Stimulated activated CD8-positive, alpha-beta memory T cell treated with anti-CD3 and anti-CD28 coated beads, Interleukin-15, amount 100 ng/mL, for 4 hours (primary cell): ENCODE measurements at places on chromosomes 5 and 9.

GRCh38 chr5:138148811-138149210 is 9.6 kb upstream of the NME5 start:
- DNase-seq, result no peak

- DNase-seq, result no peak
Measured at GRCh38 chr5:158309088-158309807, 450.3 kb upstream of the CLINT1 start.

DNA sequence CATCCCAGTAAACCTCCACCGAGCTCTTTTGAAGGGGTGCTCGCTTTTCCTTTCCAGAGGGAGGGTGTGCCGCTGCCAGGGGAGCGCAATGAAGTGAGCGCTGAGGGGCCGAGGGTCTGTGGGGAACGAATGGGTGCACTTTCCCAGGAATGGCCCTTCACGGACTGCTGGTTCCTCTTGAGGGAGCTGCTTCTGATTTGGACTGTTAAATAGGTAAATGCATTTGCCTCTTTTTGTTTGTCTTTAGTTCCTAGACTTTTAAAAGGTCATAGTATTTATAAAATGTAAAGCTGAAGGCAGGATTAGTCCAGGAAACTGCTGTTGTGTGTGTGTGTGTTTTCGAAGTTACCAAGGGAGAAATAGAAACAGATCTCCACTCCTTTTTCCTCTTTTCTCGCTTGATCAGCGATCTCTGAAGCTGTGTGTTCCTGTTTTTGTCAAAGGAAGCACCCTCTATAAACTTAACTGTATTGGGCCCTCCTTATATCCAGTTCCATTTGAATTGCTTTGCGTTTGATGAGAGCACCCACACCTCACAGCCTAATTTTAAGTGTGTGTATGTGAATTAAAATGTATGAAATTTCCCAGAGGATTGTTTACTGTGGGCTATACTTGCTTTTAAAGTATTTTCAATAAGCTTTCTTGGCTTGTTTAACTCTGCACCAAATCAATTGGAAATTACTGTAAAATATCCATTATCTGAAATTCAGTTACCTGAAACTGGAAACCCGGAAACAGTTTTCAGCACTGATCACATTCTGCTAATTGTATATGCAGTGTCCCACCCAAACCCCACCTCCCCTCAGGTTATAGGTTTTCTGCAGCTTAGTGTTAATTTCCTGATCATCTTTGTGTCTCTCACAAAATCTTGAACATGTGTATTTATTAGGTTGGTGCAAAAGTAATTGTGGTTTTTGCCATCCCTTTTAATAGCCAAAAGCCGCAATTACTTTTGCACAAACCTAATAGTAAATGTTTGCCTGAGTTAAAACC is 966 bp downstream of the SNX2 start:
- DNase-seq, result no peak

- no peak for DNase-seq
Measured at GRCh38 chr5:148747536-148747906, 78.9 kb upstream of the ADRB2 start.

GRCh38 chr9:98087420-98088354 is 31.2 kb downstream of the NANS start:
- DNase-seq, result peak; percentile 15

GRCh38 chr5:174426388-174426787 is 298.0 kb upstream of the MSX2 start:
- DNase-seq, result no peak

DNA sequence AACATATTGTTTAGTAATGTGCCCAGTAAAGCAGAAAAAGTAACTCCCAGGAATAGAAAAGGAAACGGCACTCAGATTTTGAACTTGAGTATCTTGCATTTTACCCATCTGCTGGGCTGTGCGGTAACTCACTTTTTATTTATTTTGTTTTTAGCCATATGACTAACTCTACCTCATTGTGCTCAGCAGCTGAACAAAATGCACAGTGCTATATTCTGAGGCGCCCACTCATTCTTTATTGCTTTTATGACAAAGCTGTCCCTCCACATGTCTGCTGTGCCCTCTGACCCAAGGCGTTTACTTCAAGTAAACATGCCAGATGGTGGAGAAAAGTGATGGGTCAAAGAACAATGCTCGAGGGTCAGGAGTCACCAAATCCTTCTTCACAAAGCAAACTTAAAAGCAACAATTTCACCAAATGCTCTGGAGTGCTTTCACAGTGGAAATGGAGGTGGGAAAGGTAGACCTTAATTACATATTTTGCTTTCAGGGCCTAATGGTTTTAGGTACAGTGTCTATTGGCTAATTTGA is 215.2 kb upstream of the ELAVL2 start:
- no peak for DNase-seq

DNA sequence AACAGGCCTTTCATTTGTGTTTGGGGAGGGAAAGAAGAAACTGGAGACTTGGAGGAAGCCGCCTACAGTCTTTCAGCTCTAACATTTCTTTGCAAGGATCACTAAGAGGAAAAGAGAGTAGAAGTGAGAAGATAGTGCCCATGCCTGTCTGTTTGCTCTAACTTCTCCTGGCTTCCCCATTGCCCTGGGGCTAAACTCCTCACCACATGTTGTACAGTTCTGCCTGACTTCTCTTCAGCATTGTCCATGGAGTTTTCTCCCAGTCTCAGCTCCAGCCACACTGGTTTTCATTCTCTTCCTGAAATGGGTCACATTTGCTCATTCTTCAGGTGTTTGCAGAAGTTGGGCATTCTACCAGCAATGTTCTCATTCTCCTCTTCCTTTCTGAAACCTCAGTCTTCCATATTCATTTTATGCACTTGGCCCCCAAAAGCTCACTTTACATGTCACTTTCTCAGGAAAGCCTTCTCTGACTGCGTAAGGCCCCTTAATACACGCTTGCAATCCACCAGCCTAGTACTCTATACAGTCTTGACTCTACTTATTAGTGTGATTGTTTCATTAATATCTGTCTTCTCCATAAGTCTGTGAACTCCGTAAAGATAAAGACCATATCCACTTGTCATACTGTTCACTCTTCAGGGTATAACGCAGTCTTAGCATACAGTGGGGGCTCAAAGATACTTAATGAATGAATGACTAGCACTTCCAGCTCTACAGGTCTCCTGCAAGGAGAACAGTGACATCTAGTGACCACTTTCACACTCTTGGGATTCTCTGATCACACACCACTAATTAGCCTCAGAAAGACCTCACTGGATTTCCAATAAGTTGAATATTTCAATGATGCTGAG is 40.2 kb upstream of the TRIM32 start:
- DNase-seq, result no peak

DNA sequence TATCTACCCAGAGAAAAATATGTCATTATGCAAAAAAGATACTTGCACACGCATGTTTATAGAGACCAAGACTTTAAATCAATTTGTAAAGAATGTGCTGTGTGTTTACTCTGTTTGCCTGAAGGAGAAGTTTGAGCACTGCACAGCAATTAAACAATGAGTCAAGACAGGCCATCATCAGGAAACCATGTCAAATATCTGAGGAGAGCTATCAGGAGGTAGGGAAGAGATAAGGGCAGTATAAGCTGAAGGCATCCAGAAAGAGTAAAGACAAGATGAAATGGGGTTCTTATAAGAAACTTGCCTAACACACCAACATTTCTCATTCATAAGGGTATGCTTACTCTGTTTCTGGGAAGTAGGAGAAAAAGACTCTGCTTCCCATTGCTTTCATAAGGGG is 405.8 kb upstream of the PTGER4 start:
- DNase-seq, result no peak

DNA sequence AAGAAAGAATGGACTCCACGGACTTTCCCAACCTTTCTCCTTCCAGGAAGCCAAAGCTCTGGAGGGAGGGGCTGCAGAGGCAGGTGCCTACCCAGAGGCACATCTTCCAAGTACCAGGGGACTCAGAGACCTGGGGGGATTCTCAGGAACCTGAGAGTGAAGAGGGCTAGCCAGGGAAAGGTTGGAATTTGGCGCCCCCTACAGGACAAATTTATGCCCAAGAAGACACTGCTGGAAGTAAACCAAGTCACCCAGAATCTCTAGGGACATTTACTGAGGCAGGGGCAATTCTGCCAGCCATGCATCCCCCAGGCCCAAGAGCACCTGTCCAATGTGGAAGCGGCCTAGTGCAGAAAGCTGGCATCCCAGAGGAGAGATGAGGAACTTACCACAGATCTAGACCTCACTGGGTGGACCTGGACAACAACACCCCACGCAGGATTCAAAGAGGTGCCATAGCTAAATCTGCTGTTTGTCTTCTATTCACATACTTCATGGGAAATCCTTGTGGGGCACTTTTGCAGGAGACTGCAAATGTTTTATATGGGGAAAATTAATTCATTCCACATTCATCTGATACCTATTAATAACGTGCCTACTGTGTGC is 25.9 kb upstream of the IDNK start:
- DNase-seq, result no peak

DNA sequence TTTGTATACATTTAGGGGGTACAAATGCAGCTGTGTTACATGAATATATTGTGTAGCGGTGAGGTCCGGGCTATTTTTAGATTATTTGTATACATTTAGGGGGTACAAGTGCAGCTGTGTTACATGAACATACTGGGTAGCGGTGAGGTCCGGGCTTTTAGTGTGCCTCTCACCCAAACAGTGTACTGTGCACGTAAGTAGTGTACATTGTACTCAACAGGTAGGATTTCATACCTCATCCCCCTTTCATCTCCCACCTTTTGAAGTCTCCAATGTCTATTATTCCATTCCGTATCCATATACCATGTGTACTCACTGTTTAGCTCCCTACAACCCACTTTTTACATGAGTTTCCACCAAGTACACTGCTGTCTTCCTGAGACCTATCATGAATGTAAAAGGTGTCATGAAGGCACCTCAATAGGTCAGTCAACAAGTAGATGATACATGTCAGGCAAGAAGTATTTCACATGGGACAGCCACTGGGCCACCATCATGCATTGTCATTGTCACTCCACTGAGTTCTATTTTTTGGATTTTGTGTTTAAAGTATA is 27.7 kb downstream of the SKP1 start:
- DNase-seq, result no peak

- no peak for DNase-seq
Measured at GRCh38 chr9:77486968-77487367, 161.2 kb downstream of the GNA14 start.

DNA sequence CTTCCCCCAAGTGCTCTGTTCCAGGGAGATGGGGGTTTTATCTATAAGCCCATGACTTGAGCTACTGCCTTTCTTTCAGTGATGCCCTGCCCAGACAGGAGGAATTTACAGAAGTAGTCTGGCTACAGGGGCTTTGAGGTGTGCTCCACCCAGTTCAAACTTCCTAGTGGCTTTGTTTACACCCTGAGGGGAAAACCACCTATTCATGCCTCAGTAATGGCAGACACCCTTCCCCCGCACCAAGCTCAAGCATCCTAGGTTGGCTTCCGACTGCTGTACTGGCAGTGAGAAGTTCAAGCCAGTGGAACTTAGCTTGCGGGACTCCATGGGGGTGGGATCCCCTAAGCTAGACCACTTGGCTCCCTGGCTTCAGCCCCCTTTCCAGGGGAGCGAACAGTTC is 154.6 kb downstream of the IZUMO3 start:
- no peak for DNase-seq

DNA sequence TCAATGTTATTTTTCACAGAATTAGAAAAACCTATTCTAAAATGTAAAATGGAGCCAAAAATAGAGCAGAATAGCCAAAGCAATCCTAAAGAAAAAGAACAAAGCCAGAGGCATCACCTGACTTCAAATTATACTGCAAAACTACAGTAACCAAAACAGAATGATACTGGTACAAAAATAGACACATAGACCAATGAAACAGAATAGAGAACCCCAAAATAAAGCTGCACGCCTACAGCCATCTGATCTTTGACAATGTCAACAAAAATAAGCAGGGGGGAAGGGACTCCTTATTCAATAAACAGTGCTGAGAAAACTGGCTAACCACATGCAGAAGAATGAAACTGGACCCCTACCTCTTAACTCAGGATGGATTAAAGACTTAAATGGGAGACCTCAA is 65.8 kb upstream of the PDE4D start:
- no peak for DNase-seq

- no peak for DNase-seq
Measured at GRCh38 chr9:75695921-75696320, 194.6 kb upstream of the PCSK5 start.

DNA sequence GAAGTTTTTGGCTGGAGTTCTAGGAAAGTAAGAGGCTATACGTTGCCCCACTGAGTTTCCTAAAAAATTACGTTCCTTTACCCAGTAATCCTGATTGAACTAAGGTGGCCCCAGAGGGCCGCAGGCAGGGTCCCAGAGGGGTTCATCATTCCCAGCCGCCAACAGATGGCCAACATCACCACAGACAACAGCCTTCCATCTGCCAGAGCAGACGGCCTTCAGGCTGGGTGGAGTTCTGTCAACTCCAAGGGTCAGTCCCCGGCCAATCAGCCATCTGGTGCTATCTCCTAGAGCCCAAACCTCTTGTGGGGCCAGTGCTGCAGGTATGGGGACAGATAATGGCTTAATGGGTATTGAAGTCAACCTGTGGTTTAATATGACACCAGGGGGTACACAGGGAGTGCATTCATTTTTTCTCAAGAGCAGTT is 30.4 kb downstream of the TBC1D2 start:
- DNase-seq, result no peak

DNA sequence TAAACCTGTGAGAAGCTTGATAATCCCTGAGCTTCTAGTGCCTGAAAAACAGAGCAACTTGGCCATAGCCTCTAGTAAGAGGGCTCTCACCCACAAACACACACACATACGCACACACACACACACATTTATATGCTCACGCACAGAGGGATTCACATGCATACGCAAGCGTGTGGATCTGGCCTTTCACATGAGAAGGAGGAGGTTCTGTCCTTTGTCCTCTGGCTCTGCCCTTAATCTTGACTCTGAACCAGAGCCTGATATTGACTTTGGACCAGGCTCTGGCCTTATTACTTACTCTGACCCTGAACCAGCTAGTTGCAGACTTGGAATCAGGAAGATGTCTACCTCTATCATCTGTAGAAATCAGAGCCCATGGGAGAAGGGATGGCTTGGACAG is 10.0 kb upstream of the P4HA2 start:
- DNase-seq, result no peak

GRCh38 chr5:112192866-112193265 is 226.2 kb downstream of the EPB41L4A start:
- no peak for DNase-seq

- DNase-seq, result no peak
Measured at GRCh38 chr5:115586525-115587146, 15.6 kb downstream of the TICAM2 start.

DNA sequence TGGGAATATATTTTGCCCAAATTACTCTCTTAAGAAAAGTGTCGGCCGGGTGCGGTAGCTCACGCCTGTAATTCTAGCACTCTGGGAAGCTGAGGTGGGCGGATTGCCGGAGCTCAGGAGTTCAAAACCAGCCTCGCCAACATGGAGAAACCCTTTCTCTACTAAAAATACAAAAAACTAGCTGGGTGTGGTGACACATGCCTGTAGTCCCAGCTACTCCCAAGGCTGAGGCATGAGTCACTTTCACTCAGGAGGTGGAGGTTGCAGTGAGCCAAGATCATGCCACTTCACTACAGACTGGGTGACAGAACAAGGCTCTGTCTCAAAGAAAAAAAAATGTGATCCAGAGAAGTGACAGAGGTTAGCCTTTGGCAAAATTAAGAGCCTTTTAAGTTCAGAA is 26.4 kb upstream of the TMEM171 start:
- no peak for DNase-seq
